PC-9 (cell line): ENCODE measurements at places on chromosomes 6 and 20. TPM values are rescaled to one million over a fixed set of nuclear protein-coding genes. Genes with fewer than 3 reads are reported as not detected.

- DNase-seq = no peak
Measured at GRCh38 chr6:15434823-15435380, 189.0 kb downstream of the JARID2 start.

The HTR1B gene
- total RNA-seq = not detected in 2 replicates

The RAET1L gene
- total RNA-seq = 1.2 and 2.8 TPM in 2 replicates

DNA sequence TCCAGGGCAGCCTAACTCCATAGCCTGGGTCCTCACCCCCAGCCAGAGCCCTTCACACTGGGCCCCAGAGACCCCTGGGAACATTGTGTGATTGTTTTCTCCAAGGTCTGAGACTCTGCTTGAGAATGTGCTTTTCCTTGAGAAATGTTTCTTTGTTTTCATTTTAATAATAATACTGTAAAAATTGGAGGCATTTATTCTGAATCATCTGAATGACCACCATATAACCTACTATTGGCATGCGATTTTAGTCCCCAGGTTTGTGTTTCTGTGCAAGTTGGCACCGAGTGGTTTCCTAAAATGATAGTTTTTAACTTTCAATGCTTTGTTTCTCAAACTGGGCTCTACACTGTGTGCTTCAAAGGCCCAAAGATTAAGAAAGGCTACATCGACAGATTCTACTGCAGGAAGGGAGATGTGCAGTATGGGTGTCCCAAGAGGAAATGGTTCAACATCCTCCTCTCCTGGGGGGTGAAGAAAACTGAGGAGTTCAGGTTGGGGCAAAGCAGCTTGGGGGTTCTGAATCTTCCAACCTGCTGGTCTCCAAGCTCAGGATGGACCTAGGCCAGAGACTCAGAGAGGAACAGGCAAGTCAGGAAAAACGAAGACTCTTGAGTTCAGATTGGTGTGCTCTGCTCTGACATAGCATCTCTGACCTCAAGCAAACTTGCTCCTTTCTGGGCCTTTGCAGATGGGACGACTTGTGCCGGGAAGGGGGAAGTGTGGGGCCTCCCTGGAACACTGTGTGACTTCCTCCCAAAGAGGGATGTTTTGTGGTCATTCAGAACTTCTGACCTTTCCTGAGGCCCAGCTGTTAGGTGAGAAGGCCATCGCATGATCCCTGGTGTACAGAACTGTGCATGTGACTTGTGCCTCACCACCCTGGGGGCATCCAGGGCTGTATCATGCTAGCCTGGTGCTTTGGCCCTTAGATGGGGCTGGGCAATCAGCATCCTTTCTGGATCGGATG lies 31.0 kb downstream of the DAAM2 start:
- no peak for DNase-seq

The SDCBP2 gene
- total RNA-seq = 12.3 and 14.8 TPM in 2 replicates

DNA sequence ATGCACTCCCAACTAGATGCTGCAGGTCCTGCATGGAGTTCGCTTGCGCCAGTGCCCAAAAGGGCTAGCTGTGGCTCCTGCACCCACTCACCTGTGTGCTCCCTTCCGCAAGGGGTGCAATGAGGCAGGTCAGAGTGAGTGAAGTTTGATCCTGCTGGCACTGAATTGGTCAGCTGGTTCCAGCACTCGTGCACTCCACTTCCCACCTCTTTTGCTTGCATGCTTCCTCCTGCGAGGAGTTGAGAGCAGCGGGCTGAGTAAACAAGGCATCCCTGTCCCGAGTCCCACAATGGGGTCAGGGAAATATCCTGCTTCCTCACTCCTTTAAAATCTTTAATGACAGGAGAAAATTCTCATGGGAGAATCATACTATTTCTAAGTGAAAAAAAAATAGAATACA lies 86.2 kb downstream of the LCA5 start:
- no peak for DNase-seq

DNA sequence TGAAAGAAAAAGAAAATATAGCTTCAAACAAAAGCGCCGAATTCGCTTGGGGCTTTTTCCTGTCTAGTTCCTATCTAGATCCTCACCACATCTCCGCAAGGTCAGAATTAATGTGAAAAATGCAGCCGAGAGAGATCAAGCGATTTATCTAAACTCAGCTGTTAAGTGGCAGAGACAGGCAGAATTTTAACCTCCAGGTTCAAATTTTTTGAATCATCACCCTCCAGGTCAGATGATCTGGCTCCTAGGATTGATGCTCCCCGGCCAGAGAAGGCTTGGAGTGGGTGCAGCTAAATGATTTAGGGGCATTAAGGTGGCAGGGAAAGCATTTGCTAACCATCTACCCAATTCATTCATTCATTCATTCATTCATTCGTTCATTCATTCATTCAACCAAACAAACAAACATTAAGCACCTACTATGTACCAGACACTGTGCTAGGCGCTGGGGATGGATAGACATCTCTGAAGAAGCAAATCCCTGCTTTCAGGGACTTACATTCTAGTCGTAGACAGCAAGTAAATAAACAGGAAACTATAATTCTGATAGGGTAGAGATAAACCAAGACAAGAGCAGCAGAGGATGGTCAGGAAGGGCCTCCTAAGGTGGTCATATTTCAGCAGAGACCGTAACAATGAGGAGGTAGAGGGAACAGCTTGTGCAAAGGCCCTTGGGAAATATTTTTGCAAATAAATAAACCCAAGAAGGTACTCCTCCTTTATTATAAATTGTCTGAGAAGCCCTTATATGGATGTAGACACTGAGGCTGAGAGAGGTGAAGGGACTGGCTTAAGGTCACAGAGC lies 672 bp upstream of the UBE2V1 start:
- DNase-seq = no peak

The SPTLC3 gene
- total RNA-seq = 8.5 and 10.7 TPM in 2 replicates

DNA sequence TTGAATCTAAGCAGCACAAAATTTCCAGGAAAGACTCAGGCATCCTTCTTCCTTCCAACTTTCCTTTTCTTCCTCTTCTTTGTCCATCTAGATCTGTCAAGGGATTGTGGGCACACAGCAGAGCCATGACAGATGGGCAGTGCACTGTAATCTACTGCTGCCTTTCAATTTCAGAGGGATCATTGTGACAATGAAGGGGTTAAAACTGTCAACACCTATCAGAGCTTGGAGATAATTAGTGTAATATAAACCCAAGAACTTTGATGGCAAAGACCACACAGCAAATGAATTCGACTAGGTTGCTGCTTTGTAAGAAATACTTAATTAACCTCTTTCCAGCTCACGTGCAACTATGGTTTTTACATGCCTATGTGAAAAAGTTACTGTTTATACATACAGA lies 55.0 kb downstream of the SAMD5 start:
- DNase-seq = no peak

DNA sequence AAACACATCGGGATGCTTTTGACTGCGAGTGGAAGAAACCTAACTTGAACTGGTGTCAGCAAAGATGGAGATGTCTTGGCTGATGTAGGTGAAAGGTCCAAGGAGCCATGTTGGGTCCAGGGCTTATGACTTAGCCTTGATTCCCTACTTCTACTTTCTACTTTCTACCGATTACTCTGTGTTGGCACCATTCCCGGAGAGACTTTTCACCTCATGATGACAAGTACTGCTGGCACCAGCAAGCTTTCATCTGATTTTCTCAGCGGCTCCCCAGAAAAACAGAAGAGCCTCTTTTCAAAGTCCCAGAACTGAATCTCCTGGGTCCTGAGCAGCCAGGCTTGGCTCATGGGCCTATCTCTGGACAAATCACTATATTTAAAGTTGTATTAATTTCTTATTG lies 4.9 kb upstream of the EDN3 start:
- no peak for DNase-seq

The CENPW gene
- total RNA-seq = 54.5 and 85.1 TPM in 2 replicates

The CST3 gene
- total RNA-seq = 262 and 355 TPM in 2 replicates

The DACT2 gene
- total RNA-seq = not detected in 2 replicates
